ENCODE measurements at places on chromosomes 2 and 18.

GRCh38 chr2:120520929-120521912 is 175.3 kb downstream of the INHBB start:
- no peak for DNase-seq

DNA sequence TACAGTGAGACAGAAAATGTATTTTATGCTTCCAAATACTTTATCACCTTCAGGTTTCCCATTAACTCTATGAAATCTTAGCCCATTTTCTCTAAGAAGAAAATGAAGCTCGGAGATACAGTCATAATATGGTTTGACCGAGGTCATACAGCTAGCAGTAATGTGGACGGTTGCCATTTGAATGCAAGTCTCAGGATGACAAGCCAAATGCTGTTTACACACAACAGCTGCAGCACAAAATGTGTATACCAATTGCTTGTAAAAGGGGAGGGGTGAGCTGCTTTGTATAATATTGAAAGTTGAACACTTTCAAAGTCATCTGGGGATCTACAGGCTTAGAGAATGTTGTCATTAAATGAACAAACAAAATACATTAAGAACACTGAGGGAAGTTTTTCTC is 93.8 kb upstream of the FSIP2 start:
- peak; percentile 80 for DNase-seq

- no peak for DNase-seq
Observed at GRCh38 chr2:190103144-190103543, 40.6 kb upstream of the MSTN start.

GRCh38 chr2:12162269-12163247 is 416.1 kb downstream of the LPIN1 start:
- DNase-seq = no peak

- no peak for DNase-seq
Observed at GRCh38 chr18:8871489-8871888, 166.1 kb downstream of the MTCL1 start.

- DNase-seq = no peak
Observed at GRCh38 chr2:147420947-147421675, 423.7 kb upstream of the ACVR2A start.

DNA sequence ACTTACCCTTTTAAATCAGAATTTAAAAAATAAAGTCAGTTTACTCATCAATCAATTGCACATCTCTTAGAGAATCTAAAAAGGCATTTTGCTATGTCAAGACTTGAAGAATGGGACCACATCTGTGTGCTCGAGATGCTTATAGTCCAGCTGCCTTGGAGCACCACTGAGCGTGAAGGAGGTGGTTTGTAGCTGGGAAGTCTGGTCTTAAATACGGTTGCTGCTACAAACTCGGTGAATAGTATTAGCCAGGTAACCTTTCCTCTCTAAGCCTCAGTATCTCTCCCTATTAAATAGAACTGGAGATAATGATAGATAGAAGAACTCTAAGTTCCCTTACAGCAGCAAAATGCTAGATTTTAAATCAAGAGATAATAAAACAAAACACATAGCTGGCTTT is 289.7 kb downstream of the TRIB2 start:
- no peak for DNase-seq

DNA sequence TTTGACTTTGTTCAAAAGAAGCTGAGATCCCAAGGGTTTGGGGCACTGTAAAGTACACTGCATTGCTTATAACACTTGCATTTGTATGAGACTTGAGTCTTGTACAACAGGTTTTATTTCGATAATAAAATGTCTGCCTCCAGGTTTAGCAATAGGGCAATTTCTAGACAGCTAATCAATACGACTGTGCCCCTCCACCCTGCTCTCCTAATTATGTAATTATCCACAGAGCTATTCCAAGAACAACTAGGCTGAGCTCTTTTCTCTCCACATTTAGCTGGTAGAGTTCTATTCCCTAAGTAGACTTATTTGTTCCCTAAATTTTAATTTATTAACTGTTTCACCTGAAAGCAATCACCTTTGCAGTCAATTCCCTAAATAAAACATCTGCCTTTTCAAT is 52.9 kb upstream of the LINC00305 start:
- DNase-seq = no peak

- DNase-seq = no peak
Observed at GRCh38 chr2:72963423-72964145, 46.3 kb downstream of the EMX1 start.

GRCh38 chr2:221514305-221515040 is 57.6 kb downstream of the EPHA4 start:
- no peak for DNase-seq

GRCh38 chr18:57696271-57696670 is 74.6 kb upstream of the NARS1 start:
- no peak for DNase-seq

DNA sequence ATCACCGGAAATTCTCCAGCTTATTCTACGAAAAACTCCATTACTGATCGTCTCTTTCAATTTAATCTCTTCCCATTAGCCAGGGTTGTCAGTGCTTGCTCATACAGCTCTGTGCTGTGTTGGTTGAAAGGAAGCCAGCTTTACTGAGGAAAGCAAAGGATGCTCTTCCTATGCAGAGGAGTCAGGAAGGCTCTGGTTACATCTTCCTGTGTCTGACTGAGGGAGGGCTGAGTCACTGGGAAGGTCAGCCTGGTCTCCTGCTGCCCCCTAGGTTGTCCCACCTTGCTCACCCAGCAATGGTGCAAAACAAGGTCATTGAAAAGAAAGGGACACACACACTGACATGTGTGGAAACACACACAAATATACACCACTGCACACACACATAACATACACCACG is 975.6 kb downstream of the DCDC2C start:
- DNase-seq = no peak

GRCh38 chr2:72846171-72847095 is 20.6 kb upstream of the EXOC6B start:
- DNase-seq = no peak

GRCh38 chr18:34098109-34098508 is 126.6 kb downstream of the NOL4 start:
- no peak for DNase-seq

Data from right lung (tissue), 10 donors.